M059J (cell line): ENCODE measurements at places on chromosomes 3 and 15. TPM values are rescaled to one million over a fixed set of nuclear protein-coding genes. Genes with fewer than 3 reads are reported as not detected.

- peak; percentile 86 for DNase-seq
Observed at GRCh38 chr3:134446800-134447199, 39.0 kb downstream of the ANAPC13 start.

Gene ARGFX
- total RNA-seq, result not detected in 2 replicates

GRCh38 chr15:48481802-48482201 lies 150.6 kb downstream of the DUT start:
- no peak for DNase-seq

Gene NMNAT3
- total RNA-seq, result 3.2 and 13.1 TPM in 2 replicates

Gene LMAN1L
- total RNA-seq, result not detected in 2 replicates

Gene CFAP44
- 0.37 and 1.5 TPM in 2 replicates for total RNA-seq

GRCh38 chr3:127405791-127406190 lies 117.9 kb upstream of the PRR20G start:
- no peak for DNase-seq

DNA sequence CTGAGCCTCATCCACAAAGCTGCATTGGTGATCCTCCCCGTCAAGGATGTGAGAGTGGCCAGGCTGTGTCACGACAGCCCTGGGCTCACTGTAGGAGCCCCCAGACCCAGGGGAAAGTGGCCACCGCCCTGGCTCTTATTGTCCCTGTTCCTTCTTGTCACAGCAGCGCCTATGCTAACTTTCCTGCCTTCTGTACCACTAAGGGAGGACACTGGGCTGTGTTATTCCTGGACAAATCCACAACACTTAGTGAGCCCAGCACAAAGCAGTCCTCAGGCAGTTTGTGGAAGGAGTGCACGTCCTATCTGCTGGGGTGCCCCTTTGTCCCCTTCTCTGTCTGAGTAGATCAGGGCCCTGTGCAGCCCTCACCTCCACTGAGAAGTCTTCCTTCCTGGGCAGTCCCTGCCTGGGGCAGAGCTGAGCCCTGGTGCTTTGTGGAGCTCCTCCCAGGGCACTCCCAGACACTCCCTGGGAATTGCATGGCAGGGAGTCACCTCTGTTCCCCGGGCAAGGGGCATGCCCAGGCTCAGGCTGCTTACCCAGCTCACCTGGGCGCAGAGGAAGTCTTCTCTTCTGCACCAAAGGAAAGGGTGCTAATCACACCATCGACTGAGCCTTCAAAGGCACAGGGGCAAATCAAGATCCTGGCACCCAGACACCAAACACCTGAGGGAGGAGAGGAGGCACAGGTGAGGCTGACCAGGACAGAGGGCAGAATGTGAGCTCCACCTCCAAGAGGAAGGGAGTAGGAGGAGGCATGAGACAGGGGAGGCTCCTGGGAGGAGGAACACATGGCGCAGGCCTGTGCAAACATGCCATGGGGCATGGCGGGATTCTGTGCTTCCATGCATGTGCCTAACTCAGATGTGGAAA lies 138.7 kb downstream of the KLF13 start:
- no peak for DNase-seq

- DNase-seq, result no peak
Observed at GRCh38 chr3:159045279-159045885, 243.5 kb downstream of the MFSD1 start.

GRCh38 chr3:182892226-182892625 lies 88.1 kb downstream of the DCUN1D1 start:
- no peak for DNase-seq

- peak; percentile 18 for DNase-seq
Observed at GRCh38 chr3:125440559-125440955, 65.4 kb upstream of the ZNF148 start.
